ENCODE measurements at places on chromosomes 1 and 21.
A peak's percentile ranks its signal among the peaks of the same experiment; 100 is the strongest.

DNA sequence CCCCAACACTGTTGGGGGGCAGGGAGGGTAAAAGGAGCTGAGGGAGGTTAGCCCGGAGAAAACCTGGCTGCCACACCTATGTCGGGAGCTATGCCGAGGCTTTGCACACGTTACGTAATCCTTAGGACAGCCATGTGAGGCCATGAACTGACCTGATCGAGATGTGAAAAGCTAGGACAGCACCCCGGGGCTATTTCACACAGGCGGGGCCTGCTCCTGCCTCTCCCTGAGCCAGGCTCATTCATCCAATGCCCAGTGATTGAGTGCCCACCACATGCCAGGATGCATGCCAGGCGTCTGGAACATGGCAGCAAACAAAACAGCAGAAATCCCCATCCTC lies 30.2 kb downstream of the LDLRAP1 start:
- DNase-seq, result no peak

DNA sequence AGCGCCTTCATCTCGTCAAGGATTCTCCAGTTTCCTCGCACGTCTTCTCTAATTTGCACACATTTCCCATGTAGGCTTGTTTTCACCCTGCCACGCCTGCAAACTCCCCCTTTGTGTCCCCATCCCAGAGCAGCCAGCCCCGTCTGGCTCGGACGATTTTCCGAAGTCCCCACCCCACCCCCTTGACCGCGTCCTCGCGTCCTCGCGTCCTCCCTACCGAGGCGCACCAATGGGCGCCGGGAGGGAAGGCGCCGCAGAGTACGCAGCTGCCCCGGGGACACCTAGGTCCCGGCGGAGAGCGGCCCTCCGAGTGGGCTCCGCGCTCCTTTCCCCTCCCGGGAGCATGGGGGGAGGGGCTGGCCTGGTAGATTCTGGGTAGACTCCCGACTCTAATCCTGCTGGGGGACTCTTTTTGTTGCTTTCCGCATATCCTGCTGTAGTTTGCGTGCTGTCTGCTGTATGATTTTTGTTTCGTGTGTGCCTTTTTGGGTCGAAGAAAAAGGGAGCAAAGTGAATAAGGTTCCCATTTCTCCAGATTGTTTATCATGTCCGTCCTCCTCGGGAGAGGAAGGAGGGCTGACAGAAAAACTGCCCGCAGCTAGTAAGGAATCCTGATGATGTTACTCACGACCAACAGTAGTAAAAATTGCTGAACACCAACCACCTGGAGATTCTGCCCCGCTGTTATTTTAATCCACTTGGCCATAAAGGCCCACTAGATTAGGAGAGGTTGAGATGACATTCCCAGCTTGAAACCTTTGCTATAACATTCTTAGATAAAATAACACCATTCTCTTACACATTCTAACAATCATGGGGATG lies 1.5 kb downstream of the CACHD1 start:
- peak; percentile 8 for DNase-seq

DNA sequence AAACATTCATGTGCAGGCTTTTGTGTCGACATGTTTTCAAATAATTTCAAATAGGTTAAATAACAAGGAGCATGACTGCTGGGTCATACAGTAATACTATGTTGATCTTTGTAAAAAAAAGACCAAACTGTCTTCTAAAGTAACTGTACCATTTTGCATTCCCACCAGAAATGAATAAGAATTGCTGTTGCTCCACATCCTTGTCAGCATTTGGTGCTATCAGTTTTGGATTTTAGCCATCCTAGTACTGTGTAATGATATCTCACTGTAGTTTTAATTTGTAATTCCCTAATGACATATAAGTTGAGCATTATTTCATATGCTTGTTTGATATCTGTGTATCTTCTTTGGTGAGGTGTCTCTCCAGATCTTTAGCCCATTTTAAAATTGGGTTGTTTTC lies 11.6 kb downstream of the UROD start:
- DNase-seq, result no peak

GRCh38 chr21:38849776-38850175 lies 44.0 kb downstream of the ETS2 start:
- no peak for DNase-seq

GRCh38 chr1:55128418-55128995 lies 86.7 kb downstream of the USP24 start:
- DNase-seq, result no peak

DNA sequence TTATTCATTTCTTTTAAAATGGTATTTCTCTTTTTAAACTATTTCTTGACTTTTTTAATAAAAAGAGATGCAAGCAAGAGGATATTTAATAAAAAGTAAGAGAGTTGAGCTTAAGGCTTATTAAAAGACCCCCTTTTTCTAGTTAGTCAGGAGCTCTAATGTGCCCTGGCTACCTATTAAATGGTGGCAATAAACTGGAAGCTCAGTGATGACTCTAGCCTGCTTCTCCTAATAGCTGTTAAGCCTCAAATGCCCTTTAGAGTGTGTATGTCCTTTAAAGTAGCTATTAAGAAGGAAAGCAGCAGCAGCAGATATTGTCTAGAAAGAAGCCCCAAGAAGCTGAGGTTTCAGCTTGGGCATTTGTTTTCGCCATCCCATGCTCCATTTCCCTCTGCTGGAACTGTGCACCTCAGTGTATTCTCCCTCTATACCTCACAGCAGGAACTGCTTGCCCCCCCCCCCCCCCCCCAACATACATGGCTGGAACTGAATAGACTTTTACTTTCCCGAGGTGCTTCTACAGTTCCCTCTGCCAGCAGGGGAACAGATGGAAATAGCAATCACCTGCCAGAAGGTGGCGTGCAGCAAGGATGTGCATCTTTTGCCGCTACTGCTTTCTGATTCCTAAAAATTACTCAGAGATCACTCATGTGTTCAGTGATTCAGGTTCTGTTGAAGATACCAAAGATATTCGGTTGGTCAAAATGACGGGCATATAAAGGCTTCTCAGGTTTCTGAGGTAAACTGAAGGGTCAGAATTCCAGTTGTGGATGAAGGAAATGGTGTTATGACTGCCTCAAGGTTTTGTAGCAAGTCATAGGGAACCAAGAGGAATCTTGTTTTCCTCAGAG lies 2.5 kb downstream of the RGS4 start:
- DNase-seq, result peak; percentile 50

DNA sequence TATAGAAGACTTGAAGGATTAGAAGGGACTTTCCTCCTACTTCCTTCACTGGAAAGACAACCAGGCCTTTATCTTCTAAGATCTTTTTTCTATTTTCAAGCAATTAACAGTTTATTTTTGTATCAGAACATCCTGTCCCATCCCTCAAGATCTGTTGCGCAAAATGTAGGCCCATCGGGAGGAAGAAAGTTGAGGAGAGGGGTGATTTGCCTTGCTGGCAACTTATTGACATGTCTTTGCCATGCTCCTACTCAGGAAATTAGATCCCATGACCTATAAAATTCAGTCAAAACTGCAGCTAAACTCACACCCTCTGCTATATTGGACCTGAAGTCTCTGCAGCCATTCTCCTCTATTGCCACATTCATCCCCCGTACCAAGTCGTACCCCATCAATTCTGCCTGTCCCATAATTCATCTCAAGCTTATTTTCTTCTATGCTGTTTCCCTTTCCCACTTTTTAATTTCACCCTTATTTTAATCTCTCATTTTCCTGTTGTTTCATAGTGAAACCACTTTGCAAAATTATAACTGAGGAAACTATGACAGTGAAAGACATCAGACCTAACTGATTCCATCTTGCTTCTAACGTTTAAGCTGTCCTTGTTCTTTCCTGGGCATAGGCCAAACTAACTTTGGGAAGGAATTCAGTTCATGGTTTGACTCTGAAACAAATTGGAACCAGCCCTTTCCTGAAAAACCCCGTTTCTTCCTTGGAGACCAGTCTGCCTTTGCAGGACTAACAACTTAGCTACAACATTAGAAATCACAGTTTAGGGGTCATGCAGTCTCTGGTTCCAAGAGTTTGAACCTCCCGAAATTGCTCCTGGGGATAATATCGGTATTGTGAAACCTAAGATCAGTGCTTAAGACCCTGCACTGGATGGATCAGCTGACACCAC lies 195.7 kb upstream of the PTBP2 start:
- DNase-seq, result no peak

- peak; percentile 28 for DNase-seq
These were observed 1.7 kb downstream of the WNT9A start for GRCh38 chr1:227945891-227946623.

- DNase-seq, result no peak
These were observed 59.0 kb upstream of the CACYBP start for GRCh38 chr1:174940646-174941175.

GRCh38 chr1:111921948-111922347 lies 67.5 kb downstream of the KCND3 start:
- no peak for DNase-seq

DNA sequence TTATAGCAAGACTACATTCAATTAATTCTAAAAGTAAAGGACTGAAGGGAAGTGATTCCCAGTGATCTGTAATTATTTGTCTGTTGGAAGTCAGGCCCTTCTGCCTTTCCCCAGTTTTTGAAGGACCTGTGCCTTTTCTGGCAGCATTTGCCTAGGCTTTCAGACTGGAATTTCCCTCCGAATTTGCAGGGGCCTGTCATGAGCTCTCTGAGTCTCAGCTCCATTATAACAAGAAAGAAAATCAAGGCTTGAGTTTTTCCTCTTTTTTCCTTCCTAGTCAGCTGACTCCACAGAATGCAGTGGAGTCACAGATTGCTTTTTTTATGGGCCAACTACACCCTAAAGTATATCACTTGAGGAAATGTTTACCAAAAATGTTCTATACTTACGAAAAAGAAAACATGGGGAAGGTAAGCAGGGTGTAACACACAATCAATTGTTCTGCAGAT lies 1.1 kb downstream of the NR5A2 start:
- peak; percentile 66 for DNase-seq

GRCh38 chr1:156177919-156178654 lies 15.8 kb upstream of the SLC25A44 start:
- no peak for DNase-seq

- peak; percentile 5 for DNase-seq
These were observed 45.7 kb downstream of the CAPN9 start for GRCh38 chr1:230792691-230793462.

GRCh38 chr1:64133036-64133435 lies 70.4 kb upstream of the UBE2U start:
- peak; percentile 33 for DNase-seq

DNA sequence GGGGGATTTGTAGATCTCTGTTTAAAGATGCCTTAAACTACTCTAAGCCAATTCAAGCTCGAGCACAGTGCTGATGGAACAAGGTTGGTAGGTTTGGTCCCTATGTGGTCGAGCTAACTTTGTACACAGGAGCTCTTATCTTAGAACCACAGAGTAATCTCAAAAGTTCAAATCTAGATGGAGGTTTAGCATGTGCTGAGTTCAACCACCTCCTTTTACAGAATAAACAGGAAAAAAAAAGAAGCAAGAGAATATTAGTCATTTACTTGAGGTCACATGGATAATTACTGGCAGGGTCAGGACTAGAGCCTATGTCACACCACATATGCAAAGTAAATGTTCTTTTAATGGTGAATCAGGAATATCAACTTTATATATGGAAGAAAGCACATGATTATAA lies 86.2 kb downstream of the DTL start:
- peak; percentile 15 for DNase-seq

- no peak for DNase-seq
These were observed 57.2 kb upstream of the LRRC8D start for GRCh38 chr1:89763649-89763986.

DNA sequence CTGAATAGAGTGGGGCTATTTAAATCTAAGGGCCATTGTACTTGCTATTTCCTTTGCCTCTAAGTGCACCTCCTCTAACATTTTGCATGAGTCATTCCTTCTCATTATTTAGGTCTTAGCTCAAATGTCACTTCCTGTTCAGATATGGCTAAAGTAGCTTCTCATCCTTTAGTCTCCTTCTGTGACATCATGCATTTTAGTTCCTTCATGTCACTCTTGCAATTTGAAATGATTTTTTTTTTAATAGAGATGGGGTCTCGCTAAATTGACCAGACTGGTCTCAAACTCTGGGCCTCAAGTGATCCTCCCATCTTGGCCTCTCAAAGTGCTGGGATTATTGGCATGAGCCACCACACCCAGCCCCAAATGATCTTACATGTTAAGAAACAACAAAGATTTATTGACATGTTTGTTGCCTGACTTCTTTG lies 6.6 kb downstream of the TBX19 start:
- peak; percentile 65 for DNase-seq

DNA sequence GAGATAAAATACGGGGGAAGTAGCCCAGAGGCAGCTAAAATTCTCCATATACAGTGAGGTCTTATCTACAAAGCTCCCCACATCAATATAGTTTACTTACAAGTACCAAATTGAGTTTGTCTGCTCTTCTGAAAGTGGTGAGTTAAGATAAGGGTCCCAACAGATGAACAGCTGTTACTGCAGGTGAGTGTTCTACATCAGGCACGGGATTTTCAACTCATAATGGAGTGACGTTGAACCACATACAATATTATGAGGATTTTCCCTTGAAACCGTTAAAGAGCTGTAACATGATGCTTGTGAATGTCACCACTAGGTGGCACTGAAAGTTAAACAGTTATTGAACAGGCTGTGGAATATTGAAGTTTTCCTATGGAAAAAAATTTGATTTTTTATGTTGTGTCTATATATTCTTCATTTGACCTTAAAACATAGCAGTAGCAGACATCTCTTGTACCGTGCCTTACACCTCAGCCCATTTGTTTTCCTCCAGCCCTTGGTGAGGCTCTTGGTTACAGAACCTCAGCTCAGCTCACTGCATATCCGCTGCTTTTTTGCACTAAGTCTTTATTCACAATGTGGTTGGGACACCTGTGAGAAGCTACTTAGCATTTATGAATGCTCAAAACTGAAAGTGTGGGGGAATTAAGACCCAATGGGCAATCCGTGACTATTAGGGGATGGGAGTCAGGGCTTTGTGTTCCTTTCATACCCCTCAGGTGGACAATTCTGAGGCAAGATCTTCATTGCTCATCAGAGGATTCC lies 23.2 kb downstream of the CD1D start:
- DNase-seq, result peak; percentile 83

DNA sequence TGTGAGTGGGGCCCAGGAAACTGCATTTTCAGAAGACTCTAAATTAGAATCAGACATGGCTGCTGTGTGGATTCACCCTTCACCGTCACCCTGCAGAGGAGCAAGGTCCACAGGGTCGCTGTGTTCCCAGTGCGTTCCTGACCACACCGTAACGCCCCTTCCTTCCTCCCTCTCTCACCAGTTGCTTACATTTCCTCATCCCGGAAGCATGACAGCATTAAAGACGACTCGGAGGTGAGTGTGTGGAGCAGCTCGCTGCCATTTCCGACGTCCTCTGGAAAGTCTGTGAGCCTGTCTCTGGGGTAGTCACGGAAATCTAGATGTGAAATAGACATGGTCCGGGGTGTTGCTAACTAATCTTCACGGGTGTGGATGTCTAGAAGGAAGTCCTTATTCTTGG lies 45.9 kb downstream of the FAAP20 start:
- peak; percentile 48 for DNase-seq

All from suppressor macrophage treated with lipopolysaccharide for 1 hour (primary cell).